Left cardiac atrium (tissue), 4 donors: ENCODE measurements at places on chromosomes 4 and X. TPM values are rescaled to one million over a fixed set of nuclear protein-coding genes. Genes with fewer than 3 reads are reported as not detected.

The KLHL34 gene
- 1.6 TPM for total RNA-seq

GRCh38 chr4:41572516-41572915 is 34.6 kb downstream of the LIMCH1 start:
- no peak for DNase-seq

- DNase-seq, result no peak
Observed at GRCh38 chrX:69195192-69195591, 29.9 kb upstream of the PJA1 start.

DNA sequence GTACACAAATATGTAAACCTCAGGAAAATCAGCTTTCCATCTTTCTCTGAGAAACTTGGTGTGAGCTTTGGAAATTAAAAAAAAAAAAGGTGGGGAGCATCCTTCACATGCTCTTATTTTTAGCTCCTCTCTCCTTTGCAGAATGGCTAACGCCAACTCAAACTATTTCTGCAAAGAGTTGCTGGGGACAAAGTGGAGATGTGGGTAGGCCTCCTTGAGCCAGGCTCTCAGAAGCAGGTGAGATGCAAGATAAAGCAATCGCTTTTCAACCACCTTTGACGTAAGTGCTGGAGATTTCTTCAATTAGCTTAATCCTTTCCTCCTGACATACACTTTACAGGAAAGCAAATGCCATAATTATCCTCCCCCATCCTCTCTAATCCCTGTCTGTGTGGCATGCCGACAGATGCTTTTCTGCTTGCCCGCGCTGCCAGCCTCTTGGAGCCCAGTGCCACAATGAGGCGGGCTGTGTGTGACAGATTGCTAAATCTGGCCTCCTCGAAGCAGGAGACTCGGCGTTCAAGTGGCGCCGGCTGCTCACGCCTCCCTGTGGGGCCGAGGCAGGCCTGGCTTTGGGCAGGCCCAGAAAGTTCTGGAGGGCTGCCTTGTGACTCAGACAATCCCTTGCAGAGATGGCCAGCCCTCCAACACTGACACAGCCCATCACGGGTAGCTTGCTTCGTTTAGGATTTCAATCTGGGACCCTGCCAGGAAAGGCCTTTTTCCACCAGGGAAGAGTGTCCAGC is 64.9 kb upstream of the SOD3 start:
- DNase-seq, result peak; percentile 86

DNA sequence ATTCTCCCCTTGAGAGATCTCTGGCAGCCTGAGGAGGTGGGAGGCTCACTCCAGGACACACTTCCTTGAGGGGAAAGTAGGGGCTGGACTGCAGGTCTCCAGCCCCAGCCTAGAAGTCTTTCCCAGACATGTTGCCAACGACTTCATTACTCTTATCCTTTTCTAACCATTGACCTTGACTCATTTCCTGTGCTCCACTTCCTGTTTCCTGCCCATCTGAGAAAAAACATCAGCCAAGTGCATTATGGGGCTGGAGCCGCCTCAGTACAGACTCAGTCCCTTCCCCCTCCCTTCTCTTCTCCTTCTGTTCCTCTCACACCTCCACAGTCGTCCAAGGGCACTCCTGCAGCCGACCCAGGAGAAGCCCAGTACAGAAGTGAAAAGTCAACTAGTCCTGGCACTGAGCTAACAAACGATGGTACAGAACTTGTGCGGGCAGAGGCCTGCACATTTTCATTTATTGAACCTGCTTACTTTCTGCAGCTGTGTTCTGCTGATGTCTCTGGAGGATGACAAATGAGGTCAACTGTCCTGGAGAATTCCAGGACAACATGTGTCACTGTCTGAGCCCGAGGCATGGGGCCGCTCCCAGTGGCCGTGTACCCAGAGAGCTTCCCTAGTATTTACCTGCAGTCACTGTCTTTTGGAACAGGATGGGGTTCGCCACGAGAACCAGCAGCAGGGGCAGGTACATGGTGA is 20.1 kb downstream of the GPR143 start:
- no peak for DNase-seq

GRCh38 chrX:128634754-128635153 is 582.6 kb upstream of the ACTRT1 start:
- DNase-seq, result no peak

DNA sequence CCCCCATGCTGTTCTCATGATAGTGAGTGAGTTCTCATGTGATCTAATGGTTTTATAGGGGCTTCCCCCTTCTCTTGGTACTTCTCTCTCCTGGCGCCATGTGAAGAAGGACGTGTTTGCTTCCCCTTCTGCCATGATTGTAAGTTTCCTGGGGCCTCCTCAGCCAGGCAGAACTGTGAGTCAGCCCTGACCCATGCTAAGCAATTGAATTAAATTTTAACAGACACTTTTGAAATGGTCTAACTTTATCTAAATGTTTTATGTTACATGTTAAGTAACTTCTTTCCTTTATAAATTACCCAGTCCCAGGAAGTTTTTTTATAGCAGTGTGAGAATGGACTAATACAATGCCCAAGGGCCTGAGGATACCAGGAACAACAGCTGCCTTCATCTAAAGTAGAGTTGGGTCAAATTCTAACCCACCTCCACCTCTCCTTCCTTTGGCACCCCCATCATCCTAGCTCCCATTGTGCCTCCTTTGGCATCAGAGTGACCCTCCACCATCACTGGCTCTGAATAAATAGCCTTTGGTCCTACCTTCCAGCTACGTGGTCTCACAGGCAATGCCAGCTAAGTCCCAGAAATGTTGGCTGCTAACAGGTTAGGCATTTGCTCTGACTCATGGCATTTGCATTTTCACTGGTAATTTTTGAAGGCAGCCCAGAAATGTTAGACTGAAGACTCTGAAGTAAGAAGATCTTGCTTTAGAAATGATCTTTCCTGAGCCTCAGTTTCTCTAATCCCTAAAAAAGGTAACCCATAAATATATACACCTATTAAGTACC is 182.1 kb downstream of the MOSPD2 start:
- DNase-seq, result no peak

GRCh38 chrX:96440941-96441340 is 243.7 kb upstream of the DIAPH2 start:
- DNase-seq, result no peak

DNA sequence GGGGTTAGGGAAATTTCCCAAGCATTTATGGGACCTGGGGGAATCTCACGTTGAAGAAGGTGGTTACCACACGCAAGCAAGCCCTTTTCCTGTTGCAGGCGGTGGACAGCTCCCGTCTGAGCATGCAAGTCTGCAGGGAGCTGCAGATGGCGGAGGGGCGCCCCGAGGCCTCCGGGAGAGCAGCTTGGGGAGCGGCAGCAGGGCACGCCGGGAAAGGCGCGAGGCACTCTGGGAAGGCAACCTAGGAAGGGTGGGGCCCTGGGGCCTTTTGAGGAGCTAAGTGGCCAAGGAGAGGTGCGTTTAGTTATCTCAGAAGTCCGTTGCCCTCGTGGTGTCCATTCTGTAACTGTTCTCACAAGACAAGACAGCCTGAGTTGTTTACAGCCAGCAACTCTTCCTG is 57.0 kb upstream of the SLC25A4 start:
- DNase-seq, result no peak

DNA sequence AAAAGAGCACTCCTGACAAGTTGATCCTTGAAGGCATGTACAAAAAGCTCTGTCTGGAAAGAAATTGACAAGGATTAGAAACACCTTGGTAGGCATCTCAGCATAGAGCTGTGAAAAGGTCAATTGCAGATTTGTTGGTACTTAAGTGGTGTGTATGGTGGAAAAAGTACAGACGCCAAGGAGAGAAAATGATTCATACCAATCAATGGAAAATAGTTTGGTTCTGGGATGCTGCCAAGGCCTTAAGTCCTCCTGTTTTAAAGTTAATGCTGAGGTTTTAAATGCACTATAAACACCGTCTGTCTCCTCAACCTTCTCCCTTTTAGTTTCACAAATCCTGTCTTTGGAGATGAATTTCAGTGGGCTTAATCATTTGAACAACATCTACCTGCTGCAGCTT is 524.1 kb downstream of the IL15 start:
- no peak for DNase-seq

DNA sequence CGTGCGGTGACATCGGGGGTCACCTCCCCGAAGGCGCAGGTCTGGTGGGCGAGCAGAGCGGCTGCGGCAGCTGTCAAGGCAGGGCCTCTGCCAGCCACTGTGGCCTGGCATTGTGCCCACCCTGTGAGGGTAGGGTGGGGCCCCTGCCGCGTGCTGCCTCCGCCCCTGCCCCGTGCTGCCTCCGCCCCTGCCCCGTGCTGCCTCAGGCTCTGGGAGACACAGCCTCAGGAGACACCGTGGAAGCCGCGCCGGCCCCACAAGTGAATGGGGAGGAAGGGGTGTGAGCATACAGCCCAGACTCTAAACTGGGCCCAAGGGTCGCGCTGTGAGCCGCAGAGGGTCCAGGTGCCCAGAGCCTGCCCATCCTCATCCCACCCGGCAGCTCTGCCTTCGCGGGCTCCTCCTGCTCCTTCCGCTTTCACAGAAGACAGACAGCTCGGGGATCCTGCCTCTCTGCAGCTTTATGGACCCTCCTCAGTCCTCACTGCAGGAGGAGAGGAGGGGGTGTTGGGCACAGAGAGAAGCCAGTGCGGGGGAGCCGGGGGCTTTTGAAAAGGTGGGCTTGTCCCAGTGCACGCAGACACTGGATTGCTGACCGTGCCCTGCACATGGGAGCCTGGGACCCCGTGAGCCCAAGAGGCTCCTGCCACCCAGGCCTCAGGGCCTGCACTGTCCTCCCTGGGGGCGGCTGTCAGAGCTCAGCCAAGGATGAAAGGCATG is 27.4 kb downstream of the PCGF3 start:
- no peak for DNase-seq

GRCh38 chr4:101020956-101021355 is 326.4 kb downstream of the PPP3CA start:
- DNase-seq, result no peak

The LGI2 gene
- total RNA-seq, result 5.3 TPM

GRCh38 chr4:158714937-158715336 is 8.3 kb downstream of the PPID start:
- no peak for DNase-seq

- DNase-seq, result no peak
Observed at GRCh38 chr4:97411356-97411755, 731.9 kb downstream of the STPG2 start.

The PPARGC1A gene
- total RNA-seq, result 180 TPM

DNA sequence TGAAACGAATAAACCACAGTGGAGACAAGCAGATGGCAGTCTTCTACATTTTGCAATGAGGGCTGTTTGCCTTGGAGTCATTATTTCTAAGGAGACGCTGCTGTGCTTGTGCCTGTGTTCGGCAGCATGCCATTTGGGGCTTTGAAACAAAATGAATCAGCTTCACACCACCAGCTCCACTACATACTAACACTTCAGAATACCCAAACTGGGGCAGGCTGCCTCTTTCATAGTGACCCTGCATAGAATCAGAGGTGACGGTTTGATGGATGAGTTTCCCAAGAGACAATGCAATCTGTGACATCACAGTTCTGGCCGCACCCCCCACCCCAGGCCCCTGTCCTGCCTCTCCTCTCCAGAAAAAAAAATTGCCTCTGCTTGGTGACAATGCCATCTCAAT is 57.1 kb upstream of the MID1 start:
- peak; percentile 51 for DNase-seq

DNA sequence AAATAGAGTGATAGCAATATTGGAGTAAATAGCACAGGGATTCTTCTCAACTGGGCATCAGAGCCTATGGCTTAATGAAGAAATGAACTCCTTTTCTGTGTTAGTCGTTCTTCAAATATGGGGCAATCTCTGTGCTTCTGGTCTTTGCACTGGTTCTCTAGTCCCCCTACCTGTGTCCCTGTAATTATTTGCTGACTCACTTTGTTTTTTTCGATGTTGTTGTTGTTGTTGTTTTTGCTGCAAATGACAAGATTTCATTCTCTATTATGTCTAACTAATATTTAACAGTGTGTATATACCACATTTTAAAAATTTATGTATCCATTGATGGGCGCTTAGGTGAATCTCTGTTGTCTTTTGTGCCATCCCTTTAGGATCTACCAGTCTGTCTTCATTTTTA is 2137.8 kb upstream of the TENM3 start:
- DNase-seq, result no peak

- no peak for DNase-seq
Observed at GRCh38 chr4:169225058-169225751, 45.6 kb downstream of the SH3RF1 start.

The SPANXA2 gene
- total RNA-seq, result not detected

DNA sequence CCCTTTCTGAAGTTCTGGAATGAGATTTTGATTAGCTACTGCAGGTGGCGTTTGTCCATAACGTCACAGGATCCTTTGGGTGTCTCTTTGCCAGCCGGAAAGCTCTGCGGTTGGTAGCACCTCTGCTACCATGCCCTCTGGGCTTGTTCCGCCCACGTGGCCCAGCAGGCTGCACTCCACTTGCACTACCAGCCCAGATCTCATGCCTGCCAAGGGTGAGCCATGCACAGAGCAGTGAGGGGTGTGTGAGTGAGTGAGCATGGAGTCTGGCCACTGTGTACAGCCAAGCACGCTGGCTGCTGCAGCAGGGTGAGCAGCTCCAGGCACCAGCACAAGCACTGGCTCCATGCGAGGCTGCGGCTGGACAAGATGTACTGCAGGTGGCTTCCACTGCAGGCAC is 6.6 kb upstream of the HNRNPD start:
- DNase-seq, result peak; percentile 54

- no peak for DNase-seq
Observed at GRCh38 chr4:103885152-103885551, 165.4 kb upstream of the TACR3 start.

The RHOXF1 gene
- total RNA-seq, result 0.34 TPM
